ENCODE measurements at places on chromosomes 4 and X. TPM values are rescaled to one million over a fixed set of nuclear protein-coding genes. Genes with fewer than 3 reads are reported as not detected.

RADX gene
- total RNA-seq, result not detected

DUSP21 gene
- total RNA-seq, result not detected

GPC3 gene
- not detected for total RNA-seq

PABPC1L2A gene
- total RNA-seq, result not detected

ACE2 gene
- not detected for total RNA-seq

POF1B gene
- total RNA-seq, result not detected

GPAT3 gene
- total RNA-seq, result 4.0 TPM

FHL1 gene
- total RNA-seq, result 82.2 TPM

USP17L22 gene
- total RNA-seq, result not detected

PAGE1 gene
- not detected for total RNA-seq

MAGEA10 gene
- total RNA-seq, result not detected

SLC34A2 gene
- not detected for total RNA-seq

ARX gene
- total RNA-seq, result not detected

CT45A2 gene
- total RNA-seq, result not detected

PITX2 gene
- total RNA-seq, result not detected

IBSP gene
- not detected for total RNA-seq

ITM2A gene
- 159 TPM for total RNA-seq

PF4V1 gene
- not detected for total RNA-seq

LDOC1 gene
- 24.9 TPM for total RNA-seq

IRAK1 gene
- 106 TPM for total RNA-seq

MAGEB10 gene
- total RNA-seq, result not detected

SERTM2 gene
- not detected for total RNA-seq

MAGEC3 gene
- total RNA-seq, result not detected

NEIL3 gene
- total RNA-seq, result 3.3 TPM

HERC5 gene
- 5.0 TPM for total RNA-seq

GPRASP1 gene
- 0.58 TPM for total RNA-seq

All from glomerular endothelial cell (primary cell).